ENCODE measurements at places on chromosomes 4 and X.

DNA sequence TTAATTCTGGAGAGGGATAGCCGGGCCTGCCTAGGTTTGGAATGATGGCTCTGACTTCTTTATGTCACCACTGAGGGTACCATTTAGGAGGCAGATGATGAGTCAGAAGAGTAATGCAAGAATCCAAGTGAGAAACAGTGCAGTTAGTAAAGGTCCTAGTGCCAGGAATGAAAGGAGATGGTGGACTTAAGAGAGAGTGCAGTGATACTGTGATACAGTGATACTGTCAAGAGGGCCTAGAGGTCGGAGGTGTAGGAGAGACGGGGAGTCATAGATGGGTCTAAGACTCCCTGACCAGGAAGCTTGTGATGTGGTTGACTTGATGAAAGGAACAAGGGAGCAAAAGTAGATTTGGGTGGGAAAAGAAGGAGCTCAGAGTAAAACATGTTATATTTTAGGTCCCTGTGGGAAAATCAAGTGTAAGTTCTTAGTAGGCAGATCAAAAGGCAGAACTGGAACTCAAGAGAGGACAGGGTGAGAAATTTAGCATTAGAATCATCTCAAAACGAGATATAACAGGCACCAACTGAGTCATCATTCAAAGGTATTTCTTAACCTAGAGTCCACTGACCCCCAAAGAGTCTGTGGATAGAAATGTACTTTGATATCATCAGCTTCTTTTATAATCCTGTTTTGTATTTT lies 85.0 kb downstream of the NFKB1 start:
- DNase-seq = no peak

GRCh38 chrX:2425286-2426071 lies 75.3 kb downstream of the DHRSX start:
- DNase-seq = no peak

- no peak for DNase-seq
Measured at GRCh38 chr4:140720387-140721304, 35.5 kb downstream of the TBC1D9 start.

DNA sequence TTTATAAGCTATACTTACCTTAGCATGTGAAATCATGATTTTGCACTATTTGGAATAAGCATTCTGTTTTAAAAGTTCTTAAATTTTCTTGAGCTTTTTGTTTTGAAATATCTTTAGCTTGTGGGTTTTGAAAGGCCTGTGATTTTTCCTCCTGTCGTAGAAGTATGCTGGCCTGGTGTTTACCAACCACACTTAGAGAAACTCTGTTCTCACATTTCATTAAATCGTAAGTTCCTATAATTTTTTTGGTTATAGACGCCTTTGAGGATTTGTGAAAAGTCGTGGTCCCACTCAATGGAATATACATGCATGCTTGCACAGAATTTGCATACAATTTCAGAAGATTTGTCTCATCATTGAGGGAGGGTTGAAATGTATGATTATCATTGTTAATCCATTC lies 63.6 kb downstream of the PDLIM5 start:
- no peak for DNase-seq

- DNase-seq = no peak
Measured at GRCh38 chr4:147362938-147363337, 118.0 kb upstream of the EDNRA start.

GRCh38 chrX:41693024-41693423 lies 4.3 kb downstream of the GPR34 start:
- no peak for DNase-seq

GRCh38 chr4:94127707-94128328 lies 79.8 kb upstream of the SMARCAD1 start:
- DNase-seq = no peak

DNA sequence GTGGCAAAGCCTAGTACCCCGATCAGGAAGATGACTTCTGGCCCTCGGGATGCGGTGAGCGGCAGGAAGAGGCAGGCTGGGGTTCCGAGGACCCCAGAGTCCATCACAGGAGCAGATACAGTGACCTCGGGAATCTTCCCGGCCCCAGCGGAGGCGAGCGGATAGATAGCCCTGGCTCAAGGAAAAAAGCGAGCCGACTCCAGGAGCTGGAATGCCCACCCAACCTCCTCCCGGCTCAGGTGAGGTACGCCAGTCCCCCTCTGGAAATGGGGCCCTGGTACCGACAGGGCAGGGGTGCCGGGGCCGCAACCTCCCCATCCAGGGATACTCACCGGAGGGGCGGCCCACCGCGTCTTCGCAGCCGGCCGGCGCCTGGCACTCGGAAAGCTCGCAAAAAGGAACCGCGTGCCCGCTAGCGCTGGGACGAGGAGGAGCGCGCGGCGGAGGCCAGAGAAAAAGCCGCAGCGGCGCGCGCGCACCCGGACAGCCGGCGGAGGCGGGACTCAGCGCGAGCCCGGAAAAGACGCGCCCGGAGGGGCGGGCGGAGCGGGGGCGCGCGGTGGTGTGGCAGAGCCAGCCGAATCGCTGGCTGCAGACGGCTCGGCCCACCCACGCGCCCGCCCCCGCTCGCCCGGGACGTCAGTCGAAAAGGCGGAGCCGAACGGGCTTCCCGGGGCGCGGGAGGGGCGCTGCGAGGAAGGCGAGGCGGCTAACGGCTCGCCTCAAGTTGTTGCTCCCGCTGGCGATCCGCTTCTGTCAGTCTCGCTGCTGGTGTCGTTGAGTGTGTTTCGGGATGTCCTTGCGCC lies at the start of gene ACSL4:
TSS of gene ACSL4 (minus strand) at position 451 of the 806 bp plus-strand sequence. CDS start 49,894 bp downstream, outside the sequence.
- peak; percentile 63 for DNase-seq

DNA sequence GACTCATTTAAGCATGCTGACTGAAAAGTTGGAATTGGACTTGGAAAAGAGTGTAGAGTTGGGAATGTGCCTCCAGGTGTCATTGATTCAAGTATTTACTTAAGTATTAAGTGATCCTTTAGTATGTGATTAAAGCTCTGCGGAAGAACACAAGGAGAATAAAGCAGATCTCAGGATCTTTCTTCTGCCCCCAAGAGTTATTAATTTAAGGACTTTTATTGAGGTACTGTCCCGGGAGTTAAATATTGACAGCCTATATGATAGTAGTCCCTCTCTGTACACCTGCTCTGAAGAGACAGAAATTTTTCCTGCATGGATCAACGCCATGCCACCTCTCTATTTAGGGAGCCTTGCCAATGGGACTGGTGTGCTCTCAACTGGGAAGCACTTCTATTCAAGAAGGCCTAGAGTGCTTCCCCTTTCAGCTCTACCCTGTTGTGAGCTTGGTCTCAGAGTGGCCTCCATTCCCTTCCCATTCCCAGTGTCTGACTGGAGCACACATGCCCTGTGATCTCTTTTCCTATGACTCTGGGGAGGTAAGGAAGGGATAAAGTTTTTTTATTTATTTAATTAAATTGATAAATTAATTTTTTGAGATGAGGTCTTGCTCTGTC lies 75.9 kb downstream of the SHISA3 start:
- no peak for DNase-seq

- no peak for DNase-seq
Measured at GRCh38 chr4:74944354-74944793, 11.5 kb downstream of the PARM1 start.

DNA sequence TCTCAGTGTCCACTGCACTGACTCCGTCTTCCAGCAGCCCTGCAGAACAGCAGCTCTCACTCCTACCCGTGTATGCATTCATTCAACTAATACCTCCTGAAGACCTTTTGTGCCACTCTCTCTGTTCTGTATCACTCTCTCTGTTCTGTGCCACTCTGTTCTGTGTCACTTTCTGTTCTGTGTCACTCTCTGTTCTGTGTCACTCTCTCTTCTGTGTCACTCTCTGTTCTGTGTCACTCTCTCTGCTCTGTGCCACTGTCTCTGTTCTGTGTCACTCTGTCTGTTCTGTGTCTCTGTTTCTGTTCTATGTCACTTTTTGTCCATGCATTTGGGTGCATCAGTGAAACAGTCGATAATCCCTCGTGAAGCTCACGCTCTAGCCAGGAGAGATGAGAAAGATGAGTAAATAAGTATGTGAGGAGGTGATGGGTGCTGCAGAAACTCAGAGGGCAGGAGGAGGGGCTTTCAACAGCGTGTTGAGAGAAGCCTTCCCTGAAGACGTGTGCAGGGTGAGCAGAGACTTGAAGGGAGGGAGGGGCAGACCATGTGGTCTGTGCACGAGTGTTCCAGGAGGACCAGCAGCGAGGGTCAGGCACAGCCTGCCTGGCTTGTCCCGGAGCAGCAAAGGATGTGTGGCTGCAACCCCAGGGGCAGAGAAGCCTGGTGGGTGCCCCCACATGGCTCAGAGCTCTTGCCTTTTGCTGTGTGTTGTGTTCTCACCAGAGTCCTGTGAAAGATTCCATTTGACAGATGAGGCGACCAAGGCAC lies 8.9 kb downstream of the PIGG start:
- DNase-seq = no peak

DNA sequence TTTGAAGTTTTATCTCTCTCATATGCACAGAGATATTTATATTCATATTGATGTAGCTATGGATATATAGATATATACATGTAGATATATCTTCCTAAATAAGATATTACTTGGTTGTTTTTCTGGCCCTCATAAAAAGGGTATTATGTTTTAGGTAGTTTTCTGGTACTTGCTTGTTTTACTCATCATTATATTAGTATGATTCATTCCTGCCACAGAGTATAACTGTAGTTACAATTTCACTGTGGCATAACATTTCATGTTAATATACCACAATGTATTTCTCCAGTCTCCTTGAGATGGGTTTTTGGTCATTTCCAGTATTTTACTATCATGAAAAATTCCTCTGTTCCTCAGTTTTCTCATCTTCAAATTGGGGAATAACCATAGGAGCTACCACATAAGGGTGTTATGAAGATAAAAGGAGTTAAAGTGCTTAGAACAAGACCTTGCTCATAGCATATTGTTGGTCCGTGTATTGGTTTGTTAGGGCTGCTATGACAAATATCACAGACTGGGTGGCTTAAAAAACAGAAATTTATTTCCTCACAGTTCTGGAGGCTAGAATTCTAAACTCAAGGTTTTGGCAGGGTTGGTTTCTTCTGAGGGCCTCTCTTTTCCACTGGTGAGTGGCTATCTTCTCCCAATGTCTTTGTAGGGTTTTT lies 129.7 kb downstream of the TMEM164 start:
- no peak for DNase-seq

DNA sequence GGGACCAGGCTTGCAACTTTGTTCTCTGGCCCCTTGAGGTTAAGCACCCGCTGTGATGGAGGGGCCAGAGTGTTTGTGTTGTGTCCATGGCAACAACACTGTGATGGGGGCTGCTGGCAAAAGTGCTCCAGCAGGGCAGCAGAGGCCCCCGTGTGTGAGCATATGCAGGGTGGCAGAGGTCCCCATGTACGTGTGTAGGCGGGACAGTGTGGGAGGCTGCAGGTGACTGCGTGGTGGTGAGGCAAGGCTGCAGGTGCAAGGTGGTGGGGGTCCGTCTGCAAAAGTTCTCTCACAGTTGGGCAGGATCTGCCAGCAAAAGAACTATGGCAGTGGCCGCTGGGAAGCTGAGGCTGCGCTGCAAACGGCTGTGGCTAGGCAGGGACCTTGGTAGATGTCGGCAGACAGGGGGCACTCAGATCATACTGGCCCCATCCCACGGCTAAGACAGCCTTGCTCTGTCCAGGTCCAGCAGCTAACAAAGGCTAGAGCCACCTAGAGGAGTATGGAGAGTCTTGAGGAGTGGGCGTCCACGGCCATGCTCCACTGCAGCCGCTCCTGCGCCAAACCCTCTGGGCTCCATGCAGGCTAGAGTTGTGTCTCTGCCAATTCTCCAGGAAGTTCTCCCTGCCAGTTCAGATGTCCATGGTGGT lies 46.8 kb upstream of the PASD1 start:
- DNase-seq = no peak

GRCh38 chr4:15562623-15563022 lies 92.5 kb downstream of the FBXL5 start:
- DNase-seq = no peak

DNA sequence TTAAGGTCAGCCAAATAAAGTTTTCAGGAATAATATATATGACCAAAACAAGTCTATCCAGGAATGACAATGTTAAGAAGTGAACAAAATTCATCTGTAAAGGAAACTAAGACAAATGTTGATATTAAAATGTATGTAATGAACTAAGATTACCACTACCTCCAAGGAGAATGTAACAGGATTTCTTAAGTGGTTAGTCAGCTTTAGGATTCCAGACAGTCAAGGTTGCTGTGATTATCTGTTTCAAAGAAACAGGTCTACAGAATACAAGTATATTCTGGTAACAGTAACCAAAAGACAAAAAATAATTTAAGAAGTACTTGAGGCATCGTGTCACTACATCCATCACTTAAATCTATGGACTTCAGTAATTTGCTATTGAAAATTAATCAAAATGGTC lies 172.8 kb downstream of the SCFD2 start:
- no peak for DNase-seq

DNA sequence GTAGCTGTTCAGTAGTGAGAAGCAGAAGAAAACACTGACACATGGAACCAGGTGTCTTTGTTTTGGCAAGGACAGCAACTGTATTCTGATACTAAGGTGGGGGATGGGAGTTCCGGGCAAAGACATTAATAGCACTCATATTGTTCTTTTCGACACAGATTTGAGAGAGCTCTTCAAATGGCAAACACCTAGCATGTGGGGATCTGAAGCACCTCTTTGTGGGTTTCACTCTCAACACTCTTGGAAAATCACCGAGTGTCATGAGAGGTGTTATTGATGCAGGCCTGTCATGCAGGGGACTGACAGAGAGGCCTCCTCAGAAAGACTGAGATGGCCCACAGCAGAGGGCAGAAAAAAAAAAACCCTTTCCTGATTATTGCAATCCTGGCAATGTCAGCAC lies 228.4 kb upstream of the VCX start:
- DNase-seq = no peak

DNA sequence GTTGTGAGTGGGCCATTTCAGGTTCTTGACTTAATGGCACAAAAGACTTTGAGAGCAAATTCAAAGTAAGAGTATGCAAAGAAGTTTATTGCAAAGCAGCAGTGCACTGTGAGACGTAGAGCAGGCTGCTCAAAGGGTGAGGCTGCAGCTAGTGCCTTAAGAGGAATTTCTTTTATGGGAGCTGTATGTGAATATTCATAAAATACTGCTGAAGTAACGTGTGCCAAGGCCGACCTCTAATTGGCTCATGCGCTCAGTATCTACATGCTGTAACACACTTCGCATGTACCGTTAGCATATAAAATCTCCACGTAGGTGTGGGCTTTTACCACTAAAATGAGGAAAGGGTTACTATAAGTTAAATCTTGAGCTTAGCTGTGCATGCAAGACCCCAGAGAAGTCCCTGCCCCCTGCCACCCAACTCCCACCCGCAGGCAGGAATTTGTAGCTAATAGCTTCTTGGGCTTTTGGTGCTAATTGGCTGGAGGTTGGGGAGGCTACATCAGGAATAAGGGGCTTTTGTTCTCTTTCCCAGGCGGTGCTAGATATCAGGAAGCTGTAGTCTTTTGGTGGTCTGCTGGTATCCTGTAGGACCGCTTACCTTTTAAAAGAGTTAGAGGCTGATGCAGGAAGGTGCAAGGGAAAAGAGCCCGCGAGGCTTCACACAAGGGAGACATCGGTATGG lies 47.6 kb downstream of the FSTL5 start:
- no peak for DNase-seq

DNA sequence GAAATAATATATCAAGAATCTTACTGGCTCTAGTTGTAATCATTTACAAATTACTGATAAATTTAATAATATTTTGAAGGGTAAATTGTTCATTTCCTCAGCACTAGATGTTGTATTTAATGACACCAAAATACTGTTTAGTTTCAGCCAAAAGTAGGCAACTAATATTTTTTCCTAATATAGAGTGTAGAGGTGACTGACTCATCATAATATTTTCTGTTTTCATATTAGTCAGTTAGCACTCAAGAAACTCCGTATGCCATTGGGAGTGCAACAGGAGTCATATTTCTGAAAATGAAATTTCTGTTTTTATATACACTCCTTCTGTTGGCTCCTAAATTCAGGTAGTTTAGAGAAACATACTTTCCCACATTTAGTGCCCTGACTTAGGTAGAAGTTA lies 36.6 kb upstream of the PTPN13 start:
- DNase-seq = no peak
